ENCODE measurements at places on chromosomes 2 and 18. TPM values are rescaled to one million over a fixed set of nuclear protein-coding genes. Genes with fewer than 3 reads are reported as not detected.

Gene DPP4
- total RNA-seq = 2.8 TPM

Gene TPGS2
- total RNA-seq = 147 TPM

Gene DSG4
- not detected for total RNA-seq

Gene CROCC2
- total RNA-seq = not detected

Gene ATP9B
- 19.1 TPM for total RNA-seq

Gene EVA1A
- 0.68 TPM for total RNA-seq

Gene IMPA2
- 69.1 TPM for total RNA-seq

Gene EGR4
- total RNA-seq = 1.2 TPM

Gene WIPF1
- 5.1 TPM for total RNA-seq

Gene IMMT
- 112 TPM for total RNA-seq

Gene HDLBP
- total RNA-seq = 364 TPM

Gene TNFRSF11A
- total RNA-seq = 7.8 TPM

Gene SLC5A7
- not detected for total RNA-seq

Gene DNER
- total RNA-seq = 1.1 TPM

Gene ALK
- total RNA-seq = not detected

Gene IL1RL2
- not detected for total RNA-seq

Gene B4GALT6
- 34.0 TPM for total RNA-seq

Gene TMEM178A
- 7.5 TPM for total RNA-seq

Gene ACMSD
- total RNA-seq = not detected

Gene NHEJ1
- total RNA-seq = 19.7 TPM

Gene TUBA3D
- total RNA-seq = 0.18 TPM

Gene HMSD
- 3.9 TPM for total RNA-seq

Gene GLI2
- total RNA-seq = 59.3 TPM

Gene ASPRV1
- total RNA-seq = 0.64 TPM

Gene KIAA2012
- not detected for total RNA-seq

Gene DLX1
- not detected for total RNA-seq

Gene KIF5C
- 52.9 TPM for total RNA-seq

Gene RFX8
- total RNA-seq = 0.57 TPM

Gene SULT1C2
- 2.2 TPM for total RNA-seq

Gene ASXL3
- total RNA-seq = 0.35 TPM

Gene SERPINB3
- 1.7 TPM for total RNA-seq

Gene GFPT1
- total RNA-seq = 84.4 TPM

Gene TMEM163
- 0.66 TPM for total RNA-seq

Gene C18orf63
- total RNA-seq = not detected

Gene TWIST2
- 0.33 TPM for total RNA-seq

Gene HOXD12
- total RNA-seq = not detected

Gene ATP8B1
- total RNA-seq = 0.53 TPM

Gene LAPTM4A
- 131 TPM for total RNA-seq

Gene NDC80
- 38.5 TPM for total RNA-seq

Gene RNF144A
- 9.8 TPM for total RNA-seq

Gene VSNL1
- 9.9 TPM for total RNA-seq

Gene ABCG8
- total RNA-seq = not detected

Gene COL6A3
- total RNA-seq = 0.66 TPM

Gene TTC32
- 8.9 TPM for total RNA-seq

Gene DPY30
- 148 TPM for total RNA-seq

Gene CCBE1
- total RNA-seq = 0.46 TPM

Gene WNT10A
- not detected for total RNA-seq

Gene IKZF2
- 1.9 TPM for total RNA-seq

Gene POTEI
- 1.2 TPM for total RNA-seq

Gene ZSWIM2
- not detected for total RNA-seq

Gene CIAO1
- total RNA-seq = 71.9 TPM

Gene APLF
- total RNA-seq = 3.7 TPM

Gene OXER1
- 1.6 TPM for total RNA-seq

Measured in H9 (cell line).